ENCODE measurements at places on chromosomes 1 and 21. TPM values are rescaled to one million over a fixed set of nuclear protein-coding genes. Genes with fewer than 3 reads are reported as not detected.

Gene CELA3B
- 0.81 TPM for total RNA-seq

DNA sequence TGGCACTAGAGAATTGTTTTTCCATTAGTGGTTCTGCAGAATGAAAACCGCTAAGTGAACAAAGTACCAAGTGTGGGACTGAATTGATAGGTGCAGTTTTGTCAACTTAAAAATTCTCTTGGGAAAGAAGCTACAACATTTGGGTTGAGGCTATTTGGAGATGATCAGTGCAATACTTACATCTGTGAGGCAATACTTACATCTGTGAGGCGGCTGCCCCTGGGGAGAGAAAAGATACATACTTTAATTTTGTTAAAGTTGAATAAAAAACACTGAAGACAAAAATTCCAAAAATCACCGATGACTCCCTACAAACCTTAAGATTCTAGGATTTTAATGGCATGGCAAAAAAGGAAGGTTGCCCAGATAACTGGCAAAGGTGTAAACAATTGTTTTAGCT is 1.7 kb downstream of the CFAP410 start:
- no peak for DNase-seq

DNA sequence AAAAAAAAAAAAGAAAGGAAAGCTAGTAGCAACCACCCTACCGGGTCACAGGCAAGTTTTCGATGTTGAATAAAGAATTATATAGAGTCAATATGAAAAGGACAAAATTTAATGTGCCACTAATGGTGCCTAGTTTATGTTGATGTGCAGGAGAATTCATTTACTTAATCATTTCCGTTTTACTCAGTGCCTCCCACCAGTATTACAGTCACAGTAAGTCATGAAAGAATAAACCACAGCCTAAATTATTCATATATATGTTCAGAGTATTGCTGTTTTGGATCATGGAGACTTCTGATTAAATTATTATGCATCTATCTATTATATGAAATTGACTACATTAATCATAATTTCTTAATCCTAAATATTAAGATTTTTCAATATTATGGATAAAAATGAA is 35.3 kb downstream of the FNBP1L start:
- DNase-seq: no peak

DNA sequence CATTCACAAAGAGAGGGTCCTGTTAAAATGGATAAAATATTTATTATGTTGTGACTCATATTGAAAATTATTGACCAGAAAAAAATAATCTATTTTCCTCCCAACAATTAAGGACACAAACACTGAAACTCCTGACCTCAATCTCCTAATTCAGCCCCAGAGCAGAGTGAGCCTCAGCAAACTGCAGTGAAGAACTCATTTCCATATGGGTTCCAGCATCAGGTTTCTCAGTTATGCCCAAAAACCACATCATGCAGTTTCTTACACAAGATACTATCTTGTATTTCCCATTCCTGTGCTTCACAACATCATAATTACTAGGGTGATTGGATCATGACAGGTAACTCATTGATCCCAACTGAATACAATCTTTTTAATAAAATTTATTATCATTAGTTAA is 15.4 kb downstream of the PYHIN1 start:
- no peak for DNase-seq

Gene CELA3A
- total RNA-seq: not detected

DNA sequence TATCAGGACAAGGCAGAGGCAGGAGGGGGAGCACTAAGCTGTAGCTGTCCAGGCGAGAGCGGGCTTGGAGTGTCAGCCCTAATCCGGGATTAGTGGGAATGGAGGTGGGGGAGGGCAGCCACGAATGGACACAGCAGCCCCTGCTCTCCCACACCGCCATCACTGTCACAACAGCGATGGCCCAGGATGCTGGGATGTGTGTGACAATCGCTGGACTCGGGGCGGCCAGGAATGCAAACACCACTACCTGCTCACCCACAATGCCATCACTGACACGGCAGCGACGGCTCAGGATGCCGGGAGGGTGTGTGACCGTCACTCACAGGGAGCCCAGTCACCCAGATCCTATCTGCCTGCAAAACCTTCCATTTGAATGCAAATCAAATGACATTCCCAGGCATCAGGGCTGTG is 2.9 kb downstream of the C2CD2 start:
- DNase-seq: no peak

GRCh38 chr1:46300673-46301405 is 2.6 kb downstream of the LRRC41 start:
- no peak for DNase-seq

GRCh38 chr21:45848331-45848730 is 133.2 kb upstream of the COL6A1 start:
- DNase-seq: no peak

Gene SPRR2E
- total RNA-seq: not detected

- DNase-seq: no peak
Observed at GRCh38 chr1:238419209-238419608, 528.5 kb upstream of the ZP4 start.

DNA sequence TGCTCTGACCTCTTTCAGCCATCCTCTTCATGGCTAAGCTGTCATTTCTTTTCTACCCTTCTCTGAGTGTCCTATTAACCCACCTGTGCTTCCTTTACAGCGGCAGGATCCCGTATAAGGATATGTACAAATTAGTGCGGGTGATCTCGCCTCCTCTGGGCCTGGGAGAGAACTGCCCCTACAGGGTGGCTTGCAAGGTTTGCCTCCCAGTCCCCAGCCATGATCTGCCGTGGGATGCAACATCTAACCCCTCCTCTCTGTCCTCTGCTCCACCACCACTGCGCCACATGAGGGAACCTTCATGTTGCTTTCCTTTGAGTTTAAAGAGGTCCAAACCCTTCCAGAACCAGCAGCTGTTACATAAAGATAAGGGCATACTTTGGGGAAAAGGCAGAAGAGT is 282.2 kb downstream of the ZNF648 start:
- no peak for DNase-seq

DNA sequence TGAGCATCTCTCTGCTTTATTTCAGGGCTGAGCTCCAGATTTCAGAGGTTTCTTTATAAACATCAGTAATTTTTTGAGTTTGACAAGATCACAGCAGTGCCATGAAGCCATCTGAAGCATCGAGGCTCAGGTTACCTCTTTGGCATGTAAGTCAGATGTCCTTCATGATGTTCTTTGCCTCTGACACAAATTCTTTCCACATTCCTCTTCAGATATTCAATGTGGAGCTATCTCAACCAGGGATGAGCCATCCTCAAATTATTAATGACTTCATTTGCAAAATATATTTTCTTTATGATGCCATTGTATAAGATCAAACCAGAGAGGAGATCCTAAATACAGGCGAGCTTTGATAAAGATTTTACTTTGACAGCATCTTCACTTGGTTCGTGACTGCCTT is 256.7 kb downstream of the COL11A1 start:
- DNase-seq: no peak

DNA sequence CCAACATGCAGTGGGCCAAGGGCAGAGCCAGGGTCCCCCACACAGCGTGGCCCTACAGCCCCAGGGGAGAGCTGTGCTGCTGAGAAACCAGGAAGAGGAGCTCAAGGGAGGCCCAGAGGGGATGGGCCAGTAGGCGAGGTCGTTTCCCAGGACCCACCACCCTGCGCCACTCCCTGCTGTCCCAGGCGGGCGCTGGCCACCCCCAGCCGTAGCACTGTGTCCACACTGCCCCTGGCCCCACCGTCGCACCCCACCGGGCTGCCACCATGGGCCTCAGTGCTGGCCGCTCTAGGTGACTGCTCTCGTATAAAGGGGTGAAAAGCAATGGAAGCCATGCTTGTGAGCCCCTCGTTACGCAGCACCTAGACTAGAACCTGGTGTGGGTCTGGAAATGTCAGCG is 22.4 kb downstream of the NADK start:
- DNase-seq: no peak

Gene PRXL2B
- total RNA-seq: 101 TPM

Gene ATPAF1
- total RNA-seq: 39.2 TPM

Gene EIF4G3
- total RNA-seq: 29.4 TPM

GRCh38 chr1:53614231-53615021 is 124.5 kb downstream of the GLIS1 start:
- DNase-seq: no peak
